CD4-positive, alpha-beta T cell treated with Interleukin-17A for 1 hour (primary cell): ENCODE measurements at places on chromosomes 4 and X.
A peak's percentile ranks its signal among the peaks of the same experiment; 100 is the strongest.

GRCh38 chr4:94897023-94897422, 139.3 kb downstream of the BMPR1B start:
- DNase-seq = no peak

DNA sequence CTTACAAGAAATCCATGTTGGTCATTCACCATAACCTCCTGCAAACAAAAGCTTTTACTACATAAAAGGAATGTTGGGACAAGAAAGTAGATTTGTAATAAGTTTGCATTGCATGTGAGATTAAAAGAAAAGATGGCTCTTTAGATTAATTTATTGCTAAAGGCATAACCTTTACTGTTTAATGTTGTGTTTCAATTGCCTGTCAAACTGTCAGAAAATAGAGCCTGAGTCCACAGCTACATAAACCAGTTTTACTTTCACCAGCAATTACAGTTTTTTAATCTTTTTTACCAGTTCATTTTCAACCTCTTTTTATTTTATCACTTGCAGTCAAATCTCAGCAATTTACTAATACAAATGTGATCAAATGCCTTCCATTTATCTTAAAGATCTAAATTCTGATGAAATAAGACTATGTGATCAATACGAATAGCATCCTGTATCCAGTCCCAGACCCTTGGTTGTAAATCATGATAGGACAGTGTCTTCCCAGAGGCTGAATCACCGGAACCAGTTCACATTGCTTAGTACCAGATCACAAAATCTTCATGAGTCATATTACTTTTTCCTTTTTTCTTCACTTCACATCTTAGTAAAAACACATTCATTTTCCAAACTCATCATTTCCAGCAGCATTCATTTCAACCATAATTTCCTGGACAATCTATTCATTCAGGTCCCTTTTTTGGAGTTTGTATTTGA, 95.4 kb upstream of the FRG1 start:
- no peak for DNase-seq

DNA sequence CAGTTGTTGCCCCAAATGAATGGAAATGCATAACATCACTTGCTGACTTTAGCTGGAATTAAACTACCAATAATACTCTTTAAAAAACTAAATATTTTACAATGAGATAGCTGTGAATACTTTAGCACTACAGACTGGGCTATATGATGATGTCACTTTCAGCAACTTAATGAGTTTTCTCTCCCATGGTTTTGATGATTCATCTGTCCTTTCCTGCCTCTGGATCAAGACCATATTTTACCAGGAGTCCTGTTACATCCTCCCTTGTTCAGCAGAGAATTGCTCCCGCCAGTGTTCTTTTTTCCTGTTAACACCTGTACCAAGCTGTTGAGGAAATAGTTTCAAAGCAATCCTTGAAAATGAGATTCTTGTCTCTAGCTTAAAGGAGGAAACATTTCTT, 543.0 kb downstream of the SPRY1 start:
- no peak for DNase-seq

- no peak for DNase-seq
Observed at GRCh38 chr4:31929676-31930345, 1209.6 kb downstream of the PCDH7 start.

- DNase-seq = no peak
Observed at GRCh38 chr4:111404673-111405072, 740.6 kb upstream of the FAM241A start.

GRCh38 chr4:158682066-158682465, 10.0 kb downstream of the ETFDH start:
- DNase-seq = no peak

- peak; percentile 58 for DNase-seq
Observed at GRCh38 chr4:88659055-88659889, 38.4 kb downstream of the NAP1L5 start.

GRCh38 chrX:96861218-96861617, 22.5 kb upstream of the RPA4 start:
- no peak for DNase-seq

- no peak for DNase-seq
Observed at GRCh38 chr4:164423819-164424218, 330.1 kb upstream of the SMIM31 start.

GRCh38 chr4:75432683-75433082, 81.5 kb downstream of the RCHY1 start:
- DNase-seq = no peak

- DNase-seq = no peak
Observed at GRCh38 chr4:6121276-6121850, 79.0 kb downstream of the JAKMIP1 start.

GRCh38 chrX:22999696-23000223, at the start of gene DDX53:
TSS of gene DDX53 (plus strand) at chrX:22999960. CDS start at chrX:23000058, 98 bp downstream.
- DNase-seq = no peak

GRCh38 chr4:17072483-17072882, 174.0 kb upstream of the LDB2 start:
- no peak for DNase-seq

DNA sequence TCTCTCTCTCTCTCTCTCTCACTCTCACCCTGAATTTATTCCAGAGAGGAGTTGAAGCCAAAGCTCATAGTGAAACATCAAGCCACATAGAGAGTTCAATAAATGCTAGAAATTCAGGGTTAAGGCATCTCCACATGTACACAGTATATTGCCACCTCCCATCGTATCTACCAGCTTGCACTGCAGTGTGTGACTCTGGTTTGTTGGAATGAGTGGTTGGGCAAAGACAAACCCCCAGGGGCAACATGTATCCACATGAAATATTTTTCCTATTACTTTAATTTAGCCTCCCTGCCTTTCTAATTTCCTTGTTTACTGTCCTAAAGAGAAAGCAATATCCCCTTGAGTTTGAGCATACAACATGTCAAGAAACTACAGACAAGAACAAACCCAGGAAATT, 247.3 kb downstream of the SPATA18 start:
- no peak for DNase-seq

GRCh38 chr4:173257732-173258717, 76.1 kb downstream of the HMGB2 start:
- DNase-seq = peak; percentile 66

- no peak for DNase-seq
Observed at GRCh38 chrX:22541926-22542325, 269.2 kb downstream of the CBLL2 start.

DNA sequence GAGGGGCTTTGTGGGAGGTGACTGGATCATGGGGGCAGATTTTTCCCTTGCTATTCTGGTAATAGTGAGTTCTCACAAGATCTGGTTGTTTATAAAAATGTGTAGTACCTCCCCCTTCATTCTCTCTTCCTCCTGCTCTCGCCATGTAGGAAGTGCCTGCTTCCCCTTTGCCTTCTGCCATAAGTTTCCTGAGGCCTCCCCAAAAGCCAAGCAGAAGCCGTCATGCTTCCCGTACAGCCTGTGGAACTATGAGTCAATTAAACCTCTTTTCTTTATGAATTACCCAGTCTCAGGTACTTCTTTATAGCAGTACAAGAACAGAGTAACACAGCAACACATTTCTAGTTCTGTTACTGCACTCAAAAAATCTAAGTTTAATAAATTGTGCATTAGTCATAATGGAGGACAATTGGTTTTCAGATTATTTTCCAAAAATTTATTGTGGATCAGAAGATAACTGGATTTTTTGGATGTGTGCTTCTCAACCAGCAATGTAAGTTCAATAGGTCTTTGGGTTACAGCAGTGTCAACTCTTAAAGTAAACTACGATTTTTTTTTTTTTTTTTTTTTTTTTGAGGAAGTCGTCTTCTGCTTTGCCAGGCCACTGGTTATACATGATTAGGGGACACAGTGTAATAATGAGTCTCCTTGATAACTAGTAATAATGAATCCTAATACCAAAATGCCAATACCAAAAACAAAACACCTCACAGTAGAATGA, 69.9 kb downstream of the CHIC2 start:
- no peak for DNase-seq

- no peak for DNase-seq
Observed at GRCh38 chr4:101262683-101263082, 84.6 kb downstream of the PPP3CA start.

DNA sequence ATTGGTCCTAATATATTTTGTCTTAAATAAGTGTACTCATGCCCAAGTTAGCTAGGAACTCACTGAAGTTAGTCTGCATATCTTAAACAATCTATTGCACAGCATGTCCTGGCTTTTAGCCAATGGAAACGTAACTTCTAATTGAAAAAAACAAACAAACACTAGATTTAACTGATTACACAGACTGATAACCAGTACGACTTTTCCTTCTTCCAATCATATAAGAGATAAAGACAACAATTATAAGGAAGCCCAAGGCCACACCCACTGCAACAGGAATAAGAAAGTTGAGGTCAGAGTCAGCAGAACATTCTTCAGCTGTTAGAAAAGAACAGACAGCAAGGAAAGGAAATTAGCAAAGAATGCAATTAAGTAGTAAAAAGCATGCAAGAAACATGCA, 40.8 kb downstream of the LAMP2 start:
- no peak for DNase-seq

- no peak for DNase-seq
Observed at GRCh38 chr4:130054908-130055307, 959.0 kb downstream of the C4orf33 start.

- no peak for DNase-seq
Observed at GRCh38 chr4:173254646-173255045, 79.5 kb downstream of the HMGB2 start.

DNA sequence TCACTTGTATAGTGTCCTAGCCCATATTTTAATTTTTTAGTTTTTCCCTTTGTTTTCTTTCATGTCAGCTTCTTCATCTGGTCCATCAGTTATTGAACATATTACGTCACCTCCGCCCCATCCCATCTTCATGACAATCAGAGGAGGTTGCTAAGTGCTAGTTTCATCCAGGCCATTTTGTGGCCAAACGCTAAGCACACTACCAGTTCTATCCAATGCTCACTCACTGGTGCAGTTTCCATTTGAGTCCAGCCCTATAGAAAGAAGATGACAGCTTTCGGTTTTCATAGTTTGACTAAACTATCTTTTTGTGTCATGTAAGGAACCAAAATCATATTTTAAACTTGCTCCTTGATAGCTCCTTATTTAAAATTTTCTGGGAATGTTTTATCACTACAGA, 304.2 kb downstream of the TENM3 start:
- DNase-seq = no peak

DNA sequence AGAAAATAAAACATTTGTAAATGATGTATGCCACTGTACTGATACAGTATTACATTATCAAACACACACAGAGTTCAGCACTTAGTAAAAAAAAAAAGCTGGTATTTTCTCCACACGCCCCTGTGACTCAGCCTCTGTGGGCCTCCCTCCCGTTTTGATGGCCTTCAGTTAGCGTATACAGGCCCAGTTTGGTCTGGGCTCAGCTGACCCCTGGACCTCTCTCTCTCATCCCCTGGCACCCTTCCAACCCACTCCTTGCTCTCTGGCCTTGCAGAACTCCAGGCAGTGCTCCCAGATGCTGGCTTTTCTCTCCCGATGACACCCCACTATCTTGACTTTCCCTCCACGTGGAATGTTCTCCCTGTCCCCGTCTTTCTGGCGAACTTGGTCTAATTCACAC, 89.0 kb upstream of the LIMCH1 start:
- no peak for DNase-seq

DNA sequence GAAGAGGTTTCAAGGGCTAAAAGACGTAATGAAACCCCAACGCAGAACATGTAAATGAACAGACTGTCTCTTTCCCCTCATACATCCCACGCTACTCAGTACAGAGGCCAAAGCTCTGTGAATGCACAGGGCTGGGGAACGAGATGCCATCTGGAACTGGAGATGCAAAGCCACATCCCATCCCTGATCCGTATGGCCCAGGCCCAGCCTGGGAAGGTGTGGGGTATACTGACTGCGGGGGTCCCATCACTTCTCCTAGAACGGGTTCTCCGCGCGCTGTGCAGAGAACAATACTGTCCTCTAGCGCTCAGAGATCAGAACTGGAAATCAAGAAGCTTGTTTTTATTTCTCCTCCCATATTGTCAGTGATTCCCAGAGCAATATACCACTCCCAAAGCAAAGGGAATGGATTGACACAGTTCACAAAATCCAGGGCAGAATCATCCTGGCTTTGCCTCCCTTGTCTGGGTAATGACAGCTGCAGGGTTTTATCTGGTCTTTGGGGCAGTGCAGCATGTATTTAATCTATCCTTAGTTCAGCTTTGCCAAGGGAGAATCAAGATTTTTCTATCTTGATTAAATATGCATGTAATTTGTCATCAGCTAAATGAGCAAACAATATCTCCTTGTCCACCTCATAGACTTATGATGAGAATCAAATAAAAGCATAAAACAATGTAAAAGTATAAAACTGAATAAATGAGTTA, 47.3 kb upstream of the TLR3 start:
- no peak for DNase-seq

- DNase-seq = peak; percentile 86
Observed at GRCh38 chrX:107205770-107206696, at the start of the genes DNAAF6 and NUP62CL. TSS of gene DNAAF6 (plus strand) at chrX:107206611. CDS start at chrX:107212876, 6,265 bp downstream. TSS of gene NUP62CL (minus strand) at chrX:107206433. CDS start at chrX:107175146, 31,287 bp downstream.

- DNase-seq = no peak
Observed at GRCh38 chr4:104022226-104022625, 302.4 kb upstream of the TACR3 start.

GRCh38 chr4:81021142-81021944, 9.2 kb upstream of the BMP3 start:
- DNase-seq = no peak

GRCh38 chr4:86657382-86657781, 63.3 kb downstream of the PTPN13 start:
- DNase-seq = no peak

DNA sequence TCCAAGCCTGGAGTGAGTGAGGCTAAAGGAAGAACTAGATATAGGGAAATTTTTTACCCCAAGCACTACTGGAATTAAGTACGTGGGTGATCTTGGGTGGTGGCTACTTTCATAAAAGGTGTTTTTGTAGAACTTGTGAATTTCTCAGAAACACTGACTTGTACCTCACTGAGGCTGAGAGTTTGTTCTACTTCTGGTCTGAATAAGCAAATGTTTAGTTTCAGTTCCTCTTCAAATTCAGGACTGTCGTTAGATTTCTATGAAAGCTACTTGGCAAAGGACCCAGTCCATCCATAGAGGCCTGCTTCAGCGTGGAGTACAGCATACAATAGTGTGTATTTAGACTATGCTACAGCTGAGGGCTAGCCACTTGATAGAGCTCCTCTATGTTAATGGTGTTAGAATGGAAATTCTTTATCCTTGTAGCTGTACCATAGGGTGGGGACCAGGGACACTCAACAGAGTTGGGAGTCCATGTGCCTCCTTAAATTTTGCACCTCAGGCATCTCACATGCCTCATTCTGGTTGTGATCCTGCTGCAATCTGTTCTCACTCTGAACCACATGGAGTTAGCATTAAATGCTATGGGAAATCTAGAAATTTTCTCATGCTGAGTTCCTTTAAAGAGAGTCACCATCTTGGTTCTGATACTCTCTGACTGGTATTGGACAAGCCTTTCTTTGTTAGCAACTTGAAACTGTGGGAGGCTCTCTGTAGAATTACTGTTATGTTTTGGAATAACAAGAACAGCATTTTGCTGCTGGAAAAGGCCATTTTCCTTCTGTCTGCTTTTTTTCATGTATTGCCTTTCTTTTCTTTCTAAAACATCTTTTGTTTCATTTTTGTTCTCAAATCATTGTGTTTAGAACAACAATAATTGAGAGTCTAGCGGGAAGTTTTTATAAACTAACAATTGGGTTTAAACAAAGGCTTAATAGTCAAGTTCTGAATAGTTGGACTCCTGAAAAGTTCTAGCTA, 86.8 kb downstream of the PDGFRA start:
- peak; percentile 1 for DNase-seq
